ENCODE measurements at places on chromosomes 4 and X.

DNA sequence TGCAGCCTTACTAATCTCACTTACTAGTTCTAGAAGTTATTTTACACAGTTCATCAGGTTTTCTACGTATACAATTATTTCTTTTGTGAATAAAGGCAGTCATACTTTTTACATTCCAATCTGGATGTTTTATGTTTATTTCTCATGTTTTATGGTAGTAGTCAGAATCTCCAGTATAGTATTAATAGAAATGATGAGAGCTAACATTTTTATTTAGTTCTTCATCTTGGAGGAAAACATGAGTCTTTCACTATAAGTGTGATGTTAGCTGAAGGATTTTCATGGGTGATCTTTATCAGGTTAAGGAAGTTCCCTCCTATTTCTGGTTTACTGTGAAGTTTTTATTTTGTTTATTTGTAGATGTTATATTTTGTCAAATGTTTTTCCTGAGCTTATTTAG lies 256.1 kb upstream of the GIMD1 start:
- no peak for DNase-seq

DNA sequence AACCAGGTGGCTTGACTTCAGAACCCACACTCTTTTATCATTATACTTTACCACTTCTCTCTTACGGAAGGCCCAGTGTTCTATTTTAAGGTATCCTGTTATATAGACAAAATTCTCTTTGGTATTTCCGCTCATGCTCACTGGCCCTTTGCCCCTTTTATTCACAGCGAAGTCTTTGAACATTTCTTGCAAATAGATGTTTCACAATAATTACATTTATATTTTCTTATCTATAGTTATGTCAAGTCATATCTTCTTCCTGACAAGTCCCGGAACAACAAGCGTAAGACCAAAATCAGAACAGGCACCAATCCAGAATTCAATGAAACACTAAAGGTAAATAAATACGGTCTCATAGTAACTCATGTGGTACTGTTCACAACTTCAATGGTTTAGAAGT lies 102.0 kb downstream of the SYTL5 start:
- no peak for DNase-seq

DNA sequence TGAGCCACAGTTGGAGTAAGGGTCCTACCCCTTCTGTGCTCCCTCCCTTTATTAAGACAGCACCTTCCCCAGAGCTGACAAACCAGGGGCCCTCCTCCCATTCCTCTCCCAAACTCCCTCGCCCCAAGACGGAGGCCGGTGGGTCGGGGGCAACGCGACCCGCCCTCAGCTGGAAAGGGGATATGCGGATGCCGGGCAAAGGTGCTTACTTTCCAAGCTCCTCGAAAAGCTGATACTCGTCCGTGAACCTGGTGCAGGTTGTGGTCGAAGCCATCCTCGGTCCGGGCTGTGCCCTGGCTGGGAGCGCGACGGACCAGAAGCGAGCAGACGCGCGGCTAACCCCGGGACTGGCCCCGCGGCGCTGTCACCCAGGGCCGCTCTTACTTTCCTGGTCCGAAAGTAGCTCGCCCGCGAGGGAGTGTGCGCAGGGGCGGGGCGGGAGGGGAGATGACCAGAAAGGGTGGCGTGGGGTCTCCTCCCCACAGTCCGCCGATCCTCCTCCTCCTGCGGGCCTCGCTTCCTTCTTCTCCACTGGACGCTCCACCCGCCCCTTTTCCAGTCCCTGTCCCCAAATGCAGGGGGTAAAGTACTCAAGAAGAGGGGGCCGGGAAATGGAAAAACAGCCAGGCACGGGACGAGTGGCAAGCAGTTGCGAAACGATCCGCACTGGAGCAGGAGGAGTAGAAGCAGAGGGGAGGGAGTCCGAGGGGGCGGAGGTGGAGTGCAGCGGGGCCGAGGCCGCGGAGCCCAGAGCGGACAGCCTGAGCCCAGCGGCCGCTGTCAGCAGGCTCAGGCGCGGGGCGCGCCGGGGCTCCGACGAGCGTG lies 531 bp downstream of the CAMK2D start:
- DNase-seq = peak; percentile 44

DNA sequence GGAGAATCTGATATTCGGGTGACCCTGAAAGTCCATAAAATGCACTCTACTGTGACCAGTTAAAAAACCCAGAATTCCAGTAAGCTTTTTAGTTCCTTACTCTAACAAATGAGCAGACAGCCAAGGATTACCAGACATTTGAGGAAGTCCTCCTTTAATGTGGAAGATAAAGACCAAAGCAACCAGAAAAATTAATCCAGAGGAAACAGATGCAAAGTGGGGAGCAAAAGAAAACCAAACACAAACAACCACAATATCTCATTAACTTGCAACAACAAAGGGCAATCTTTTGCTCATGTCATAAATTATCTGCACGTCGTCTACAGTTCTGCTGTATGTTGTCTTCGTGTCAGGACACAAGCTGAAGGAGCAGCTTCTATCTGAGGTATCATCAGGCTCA lies 164.4 kb downstream of the PJA1 start:
- no peak for DNase-seq

DNA sequence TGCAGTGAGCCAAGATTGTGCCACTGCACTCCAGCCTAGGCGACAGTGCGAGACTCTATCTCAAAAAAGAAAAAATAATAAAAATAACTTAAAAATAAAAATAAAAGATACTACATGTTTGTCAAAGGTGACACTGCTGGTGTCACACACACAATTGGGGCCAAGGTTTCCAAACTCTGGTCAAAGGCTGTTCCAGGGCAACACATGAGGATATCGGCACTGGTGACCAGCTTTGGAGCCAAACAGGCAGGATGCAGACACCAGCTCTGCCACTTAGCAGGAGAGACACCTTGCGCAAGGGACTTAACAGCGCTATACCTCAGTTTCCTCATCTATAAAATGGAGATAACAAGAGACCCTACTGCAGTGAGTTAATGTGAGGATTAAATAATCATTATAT lies 52.3 kb downstream of the CD99L2 start:
- DNase-seq = no peak

DNA sequence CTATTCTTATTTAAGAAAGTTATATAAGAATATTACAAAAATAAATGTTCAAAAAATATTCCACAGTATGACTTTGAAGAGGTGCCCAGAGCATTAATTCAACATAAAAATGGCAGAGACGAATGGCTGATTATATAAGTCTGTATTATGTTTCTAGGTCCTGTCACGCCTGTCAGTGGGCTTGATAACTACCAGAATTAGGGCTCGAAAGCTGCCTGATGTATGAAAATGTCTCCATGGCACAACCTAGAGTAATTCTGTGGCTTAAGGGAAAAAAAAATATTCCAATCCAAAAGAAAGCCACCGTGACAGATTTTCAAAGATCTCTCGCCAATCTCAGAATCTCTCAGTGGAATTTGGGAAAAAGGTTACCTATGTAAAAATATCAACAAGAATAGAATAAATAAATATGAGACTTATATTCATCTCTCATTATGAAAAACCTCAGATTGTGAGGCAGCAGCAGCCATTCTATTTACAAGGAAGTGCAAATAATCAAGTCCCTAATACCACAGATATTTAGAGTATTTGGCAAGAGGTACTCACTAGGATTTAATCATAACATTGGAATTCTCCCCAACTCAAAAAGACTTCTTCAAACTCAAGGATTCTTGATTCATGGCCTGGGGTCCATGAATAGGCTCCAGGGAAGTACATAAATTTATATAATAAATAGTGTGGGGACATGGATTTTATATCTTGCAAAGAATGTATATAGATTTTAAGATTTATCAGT lies 489.1 kb upstream of the INTU start:
- no peak for DNase-seq

- no peak for DNase-seq
These were observed 126.9 kb upstream of the GUCY1A1 start for GRCh38 chr4:155539746-155540145.

DNA sequence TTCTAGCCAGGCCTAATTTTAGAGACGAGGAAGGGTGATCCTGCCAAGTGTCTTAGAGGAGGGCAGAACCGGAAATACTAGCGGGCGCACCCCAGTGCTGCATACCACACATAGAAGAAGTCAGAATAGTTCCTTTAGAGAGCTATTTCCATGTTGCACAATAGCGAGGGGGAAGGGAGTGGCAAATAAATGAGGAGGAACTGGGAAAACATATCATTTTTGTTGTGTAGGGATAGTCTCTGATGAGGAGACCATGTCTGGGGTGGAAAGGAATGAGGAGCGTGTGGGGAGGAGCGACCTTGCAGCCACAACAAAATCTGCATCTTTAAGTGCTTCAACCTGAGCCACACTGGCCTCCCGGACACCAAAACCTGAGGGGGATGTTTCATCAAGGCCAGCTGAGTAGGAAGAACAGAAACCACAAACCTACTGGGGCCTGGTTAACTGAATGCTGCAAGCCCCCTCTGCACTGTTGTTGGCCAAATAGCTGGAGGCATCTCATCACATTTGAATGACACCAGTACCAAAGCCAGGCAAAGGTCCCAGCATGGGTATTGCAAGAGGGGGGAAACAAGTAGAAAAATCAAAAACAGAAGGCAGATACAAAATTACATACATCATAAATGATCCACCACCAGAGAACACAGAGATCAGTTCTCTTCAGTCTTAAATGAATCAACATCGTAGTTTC lies 26.7 kb upstream of the C1QTNF7 start:
- no peak for DNase-seq

DNA sequence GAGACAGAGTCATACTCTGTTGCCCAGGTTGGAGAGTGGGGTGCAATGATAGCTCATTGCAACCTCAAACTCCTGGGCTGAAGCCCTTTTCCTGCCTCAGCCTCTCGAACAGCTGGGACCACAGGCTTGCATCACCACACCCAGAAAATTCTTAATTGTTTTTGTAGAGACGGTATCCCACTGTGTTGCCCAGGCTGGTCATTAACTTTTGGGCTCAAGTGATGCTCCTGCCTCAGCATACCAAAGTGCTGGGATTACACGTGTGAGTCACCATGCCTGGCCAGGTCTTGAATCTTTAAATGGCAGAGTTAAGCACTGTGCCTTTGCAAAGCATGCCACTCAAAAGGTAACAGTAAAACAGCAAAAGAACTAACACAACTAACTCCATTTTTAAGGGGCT lies 28.6 kb upstream of the BBS12 start:
- no peak for DNase-seq

DNA sequence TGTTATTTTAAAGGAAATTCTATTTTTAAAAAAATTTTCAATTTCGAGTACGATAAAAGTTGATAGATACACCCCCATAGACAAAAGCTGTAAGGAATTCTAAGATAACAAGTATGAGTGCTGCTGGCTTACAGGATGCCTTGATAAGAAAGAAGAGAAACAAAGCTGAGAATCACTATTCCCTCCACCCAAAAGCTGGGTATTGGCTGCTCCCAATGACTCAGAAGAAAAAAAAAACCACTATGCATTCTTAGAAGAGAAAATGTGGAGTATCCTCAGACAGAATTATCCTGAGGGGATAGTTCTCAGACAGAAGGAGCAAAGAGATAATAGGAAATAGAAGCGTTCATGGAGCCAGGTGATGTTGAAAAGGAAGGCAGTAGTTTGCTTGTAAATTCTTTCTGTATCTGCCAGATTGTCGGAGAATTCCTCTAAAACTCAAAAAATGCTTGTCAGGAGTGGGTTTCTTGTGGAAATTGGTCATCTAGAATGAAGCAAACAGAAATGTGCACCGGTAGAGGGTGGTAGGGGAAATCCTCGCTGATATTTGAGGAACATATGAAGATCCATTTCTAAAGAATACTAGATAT lies 217.5 kb upstream of the ADAMTS3 start:
- DNase-seq = no peak

GRCh38 chr4:185546335-185546734 lies 11.0 kb upstream of the PDLIM3 start:
- DNase-seq = no peak

GRCh38 chrX:34365471-34365870 lies 233.4 kb upstream of the FAM47A start:
- no peak for DNase-seq

GRCh38 chr4:2729533-2729875 lies 26.6 kb downstream of the TNIP2 start:
- DNase-seq = no peak

- peak; percentile 45 for DNase-seq
These were observed 278 bp downstream of the RELL1 start for GRCh38 chr4:37685823-37686372.

DNA sequence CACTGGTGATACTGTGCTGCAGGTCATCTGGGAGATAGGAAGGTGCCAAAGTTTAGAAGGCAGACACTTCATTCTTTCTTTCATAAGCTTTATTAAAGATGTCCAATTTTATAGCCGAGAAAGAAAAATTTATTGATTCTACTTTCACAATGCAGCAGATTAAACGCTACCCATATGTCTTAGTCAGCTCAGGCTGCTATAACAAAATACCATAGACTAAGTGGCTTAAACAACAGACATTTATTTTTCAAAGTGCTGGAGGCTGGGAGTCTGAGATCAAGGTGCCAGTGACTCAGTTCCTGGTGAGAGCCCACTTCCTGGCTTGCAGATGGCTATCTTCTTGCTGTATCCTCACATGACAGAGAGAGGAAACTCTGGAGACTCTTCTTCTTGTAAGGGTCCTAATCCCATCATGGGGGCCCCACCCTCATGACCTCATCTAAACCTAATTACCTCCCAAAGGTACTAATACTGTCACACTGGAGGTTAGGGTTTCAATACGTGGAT lies 33.4 kb upstream of the KLHL34 start:
- DNase-seq = no peak

DNA sequence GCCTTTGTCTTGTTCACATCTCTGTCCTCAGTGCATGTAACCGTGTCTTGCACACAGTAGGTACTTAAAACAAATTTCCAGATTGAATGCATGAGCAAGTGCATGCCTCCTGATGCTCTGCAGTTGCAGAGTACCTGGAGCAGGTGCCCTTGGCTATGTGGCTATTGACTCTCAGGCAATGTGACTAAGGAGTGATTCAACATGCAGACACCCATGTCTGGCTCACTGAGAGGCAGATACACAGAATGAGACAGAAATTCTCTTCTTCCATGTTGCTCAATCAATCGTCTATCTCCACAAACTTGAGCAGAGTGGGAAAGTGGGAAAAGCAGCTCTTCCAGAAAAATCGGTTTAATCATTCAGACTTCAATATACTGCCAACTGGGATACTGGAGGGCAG lies 111.0 kb downstream of the CHRDL1 start:
- no peak for DNase-seq

DNA sequence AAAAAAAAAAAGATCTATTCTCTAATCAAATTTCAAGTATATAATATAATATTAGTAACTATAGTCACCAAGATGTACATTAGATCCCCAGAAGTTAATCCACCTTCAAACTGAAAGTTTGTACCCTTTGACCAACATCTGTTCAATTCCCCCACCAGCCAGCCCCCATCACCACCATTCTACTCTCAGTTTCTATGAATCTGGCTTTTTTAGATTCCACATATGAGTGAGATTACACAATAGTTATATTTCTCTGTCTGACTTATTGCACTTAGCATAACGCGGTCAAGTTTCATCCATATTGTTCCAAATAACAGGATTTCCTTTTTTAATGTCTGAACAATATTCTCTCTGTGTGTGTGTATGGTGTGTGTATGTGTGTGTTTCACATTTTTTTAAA lies 33.7 kb upstream of the VMA21 start:
- no peak for DNase-seq

GRCh38 chrX:37755025-37755424 lies 24.8 kb upstream of the CYBB start:
- DNase-seq = no peak
